ENCODE measurements at places on chromosomes 11 and 22.

DNA sequence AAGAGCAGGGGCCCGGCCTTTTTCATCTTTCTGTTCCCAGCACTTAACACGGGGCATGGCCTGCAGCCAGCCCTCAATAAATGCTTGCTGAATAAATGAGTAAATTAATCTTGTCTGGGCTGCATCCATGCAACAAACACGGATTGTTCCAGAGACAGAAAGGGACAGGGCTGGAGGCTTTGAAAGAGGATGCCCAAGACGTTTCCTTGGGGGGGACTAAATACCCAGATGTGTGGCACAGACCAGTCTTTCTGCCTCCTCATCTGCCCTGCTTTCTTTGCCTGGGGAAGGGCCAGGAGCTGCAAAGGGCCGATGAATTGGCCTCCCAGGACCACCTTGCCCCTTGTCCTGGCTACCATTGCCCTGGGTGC lies 40.4 kb downstream of the SHISAL1 start:
- no peak for DNase-seq

DNA sequence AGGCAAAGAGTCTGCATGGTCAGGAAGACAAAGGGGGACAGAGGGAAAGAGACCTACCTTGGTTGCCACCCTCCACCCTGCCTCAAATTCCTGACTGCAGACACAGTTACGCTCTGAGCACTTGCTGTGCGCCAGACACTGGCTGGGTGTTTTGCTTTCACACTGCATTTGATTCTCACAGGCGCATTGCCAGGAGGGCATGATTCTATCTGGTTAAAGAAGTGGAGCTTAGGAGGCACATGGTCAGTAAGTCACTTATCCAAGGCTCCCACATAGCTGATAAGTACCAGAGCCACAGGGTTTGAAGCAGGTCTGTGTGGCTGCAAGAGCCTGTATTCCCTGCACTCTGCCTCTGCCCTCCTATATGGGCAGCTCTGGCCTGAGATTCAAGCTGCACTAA lies 103.9 kb downstream of the TIMP3 start:
- DNase-seq: no peak

- DNase-seq: no peak
Measured at GRCh38 chr22:37640591-37641560, 1.4 kb downstream of the SH3BP1 start.

GRCh38 chr11:46364056-46364455 lies 16.8 kb downstream of the DGKZ start:
- no peak for DNase-seq

- no peak for DNase-seq
Measured at GRCh38 chr11:19808076-19808911, 95.7 kb downstream of the NAV2 start.

GRCh38 chr11:91906871-91907624 lies 317.6 kb upstream of the FAT3 start:
- DNase-seq: no peak

- DNase-seq: no peak
Measured at GRCh38 chr11:8372641-8373381, 109.1 kb upstream of the LMO1 start.

DNA sequence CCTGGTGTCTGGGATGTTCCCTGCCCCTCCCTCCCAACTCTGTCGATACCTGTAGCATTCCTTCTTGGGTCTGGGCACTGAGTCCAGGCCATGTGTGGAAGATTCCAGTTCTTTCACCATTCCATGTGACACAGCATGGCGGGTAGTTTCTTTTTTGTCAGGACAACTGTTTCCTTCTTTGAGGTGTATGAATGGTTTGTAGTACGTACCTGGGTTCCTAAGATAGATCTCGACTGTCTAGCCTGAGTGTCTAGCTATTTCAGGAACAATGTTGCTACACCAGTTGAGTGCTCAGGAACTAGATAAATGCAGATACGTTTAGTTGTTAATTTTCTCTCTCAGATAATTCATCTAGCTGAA lies 43.3 kb downstream of the TNRC6B start:
- DNase-seq: no peak

GRCh38 chr11:78833237-78833636 lies 258.6 kb upstream of the NARS2 start:
- no peak for DNase-seq

GRCh38 chr11:66637557-66638176 lies 836 bp upstream of the RBM4 start:
- no peak for DNase-seq

DNA sequence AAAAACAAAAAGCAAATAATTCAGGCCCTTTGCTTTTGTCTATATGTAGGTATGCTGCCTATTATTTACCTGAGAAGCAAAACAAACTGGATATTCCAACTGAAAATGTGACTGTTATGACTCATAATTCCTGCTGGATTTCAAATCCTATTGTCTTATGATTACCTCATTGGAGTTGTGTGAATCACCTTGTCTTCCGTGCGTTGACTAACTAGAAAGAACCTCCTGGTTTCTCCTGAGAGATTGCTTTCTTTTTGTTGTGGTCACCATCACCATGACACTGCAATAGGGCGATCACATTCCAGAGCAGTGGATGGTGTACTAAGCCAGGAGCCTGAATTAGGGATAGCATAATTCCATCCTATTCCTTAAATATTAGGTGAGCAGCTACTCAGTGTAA lies 23.0 kb upstream of the EXPH5 start:
- no peak for DNase-seq

DNA sequence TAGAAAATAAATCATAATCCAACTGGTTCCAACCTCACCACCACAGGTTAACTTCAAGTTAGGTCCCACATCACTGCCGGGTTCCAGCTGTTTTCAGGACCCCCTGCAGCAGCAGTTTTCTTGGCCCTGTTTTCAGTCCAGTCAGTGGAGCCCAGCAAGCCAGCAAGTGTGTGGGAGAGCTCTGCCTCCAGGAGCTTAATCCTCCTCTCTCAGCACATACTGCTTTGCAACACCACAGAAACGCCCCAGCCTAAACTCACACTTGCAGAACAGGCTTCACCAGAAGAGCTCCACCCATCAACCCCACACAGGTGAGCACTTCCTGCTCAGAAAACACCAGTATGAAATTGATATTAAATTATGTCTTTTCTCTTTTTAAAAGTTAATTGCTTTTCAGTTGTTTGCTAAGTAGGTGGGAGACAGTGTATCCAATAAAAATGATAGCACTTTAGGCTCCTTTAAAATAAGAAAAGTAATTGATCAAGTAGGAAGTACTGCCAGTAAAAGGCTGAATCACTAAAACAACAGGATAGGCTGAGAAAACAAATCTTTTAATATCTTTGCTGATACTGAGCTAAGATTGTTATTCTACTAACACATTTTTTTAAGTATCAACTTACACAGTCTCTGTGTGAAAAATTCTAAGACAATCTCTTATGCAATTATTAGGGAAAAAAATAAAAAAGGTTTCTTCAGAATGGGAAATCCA lies 81.5 kb upstream of the TP53AIP1 start:
- no peak for DNase-seq

- no peak for DNase-seq
Measured at GRCh38 chr22:37697538-37697835, 639 bp downstream of the TRIOBP start.

DNA sequence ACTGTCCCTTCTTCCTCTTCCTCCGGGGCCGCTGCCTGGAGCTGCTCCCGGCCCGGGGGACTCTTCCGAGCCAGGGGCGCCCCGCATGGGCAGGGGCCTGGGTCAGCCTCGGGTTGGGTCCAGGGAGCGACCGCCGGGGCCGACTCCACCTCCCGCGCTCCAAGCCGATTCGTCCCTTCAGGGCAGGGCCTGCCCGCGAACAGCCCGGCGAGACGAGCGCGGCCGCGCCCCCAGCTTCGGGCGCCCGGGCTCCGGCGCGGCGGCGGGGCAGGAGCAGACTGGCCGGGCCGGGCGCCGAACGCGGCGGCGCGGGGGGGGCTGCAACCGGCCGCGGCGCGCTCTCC lies at the start of gene LARGE1:
LARGE1 (minus strand) TSS at position 280 of the 344 bp plus-strand sequence.
- no peak for DNase-seq

DNA sequence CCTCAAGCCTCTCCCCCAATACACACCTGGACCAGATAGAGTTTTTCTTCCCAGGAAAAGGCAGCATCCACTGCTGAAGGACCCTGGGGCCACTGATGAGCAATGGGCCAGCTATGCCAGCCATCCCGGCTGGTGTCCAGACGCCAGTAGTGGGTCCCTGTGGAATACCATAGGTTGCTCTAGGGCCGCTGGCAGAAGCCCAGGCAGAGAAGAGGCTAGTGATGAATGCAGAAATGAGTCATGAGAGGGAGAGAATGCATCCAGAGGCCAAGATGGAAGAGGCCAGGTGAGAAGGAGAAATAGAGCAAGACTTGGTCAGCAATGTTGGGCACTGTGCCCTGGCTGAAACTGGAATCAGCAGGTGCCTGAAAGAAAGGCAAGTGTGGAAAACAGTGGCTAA lies 8.9 kb downstream of the HPX start:
- DNase-seq: no peak

DNA sequence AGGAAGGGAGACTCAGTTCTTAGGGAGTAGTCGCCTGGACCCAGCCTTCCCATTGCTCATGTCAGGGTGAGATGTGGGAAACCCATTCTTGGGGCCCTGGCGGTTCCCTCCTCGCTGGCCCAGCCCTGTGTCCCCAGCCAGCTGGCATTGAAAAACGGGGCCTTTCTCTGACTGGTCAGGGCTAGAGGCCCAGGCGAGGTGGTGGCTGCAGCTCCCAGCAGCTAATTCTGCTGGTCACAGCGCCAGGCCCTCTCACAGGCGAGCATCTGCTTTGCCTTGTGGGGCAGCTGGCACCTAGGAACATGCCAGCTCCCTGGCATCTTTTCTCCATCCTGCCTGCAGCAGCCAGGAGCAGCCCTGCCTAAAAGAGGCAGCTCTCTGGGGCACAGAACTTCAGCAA lies 20.1 kb downstream of the TSPAN18 start:
- no peak for DNase-seq

GRCh38 chr11:19392847-19393518 lies 152.2 kb upstream of the E2F8 start:
- DNase-seq: no peak

DNA sequence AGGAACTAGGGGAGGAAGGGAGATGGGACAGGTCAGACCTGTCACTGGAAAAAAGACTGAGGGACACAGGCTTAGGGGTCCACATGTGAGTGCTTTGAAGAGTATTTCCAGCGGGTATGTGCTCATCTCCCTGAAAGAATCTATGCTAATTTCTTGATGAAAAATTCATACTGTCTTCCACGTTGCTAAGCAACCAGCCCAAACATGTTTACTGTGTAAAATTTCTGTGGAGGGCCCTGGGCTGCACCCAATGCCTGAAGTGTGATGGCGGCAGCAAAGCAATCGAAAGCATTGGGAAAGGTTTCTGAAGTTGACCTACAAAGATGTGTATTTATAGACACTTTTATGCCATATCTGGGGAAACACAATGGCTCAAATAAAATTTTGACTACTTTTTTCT lies 7.4 kb downstream of the SYT13 start:
- no peak for DNase-seq

DNA sequence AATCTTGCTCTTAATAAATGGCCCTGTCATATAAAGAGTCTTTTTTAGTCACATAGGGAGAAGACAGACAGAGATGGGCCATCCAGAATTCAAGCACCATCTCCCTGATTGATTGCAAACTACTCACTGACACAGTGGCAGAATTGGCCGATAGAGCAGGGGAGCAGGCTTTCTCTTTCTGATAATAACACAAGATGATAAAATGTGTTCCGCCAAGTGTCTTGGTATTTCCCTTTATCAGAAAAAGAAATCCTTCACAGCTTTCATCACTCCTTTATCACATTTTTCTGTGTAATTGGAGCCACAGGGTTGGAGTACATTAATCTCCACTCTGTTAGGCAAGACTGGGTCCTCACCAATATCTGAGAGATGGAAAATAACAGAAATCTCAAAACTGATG lies 406.0 kb downstream of the TMEM135 start:
- no peak for DNase-seq

- DNase-seq: no peak
Measured at GRCh38 chr11:120400564-120401364, 64.6 kb downstream of the ARHGEF12 start.

DNA sequence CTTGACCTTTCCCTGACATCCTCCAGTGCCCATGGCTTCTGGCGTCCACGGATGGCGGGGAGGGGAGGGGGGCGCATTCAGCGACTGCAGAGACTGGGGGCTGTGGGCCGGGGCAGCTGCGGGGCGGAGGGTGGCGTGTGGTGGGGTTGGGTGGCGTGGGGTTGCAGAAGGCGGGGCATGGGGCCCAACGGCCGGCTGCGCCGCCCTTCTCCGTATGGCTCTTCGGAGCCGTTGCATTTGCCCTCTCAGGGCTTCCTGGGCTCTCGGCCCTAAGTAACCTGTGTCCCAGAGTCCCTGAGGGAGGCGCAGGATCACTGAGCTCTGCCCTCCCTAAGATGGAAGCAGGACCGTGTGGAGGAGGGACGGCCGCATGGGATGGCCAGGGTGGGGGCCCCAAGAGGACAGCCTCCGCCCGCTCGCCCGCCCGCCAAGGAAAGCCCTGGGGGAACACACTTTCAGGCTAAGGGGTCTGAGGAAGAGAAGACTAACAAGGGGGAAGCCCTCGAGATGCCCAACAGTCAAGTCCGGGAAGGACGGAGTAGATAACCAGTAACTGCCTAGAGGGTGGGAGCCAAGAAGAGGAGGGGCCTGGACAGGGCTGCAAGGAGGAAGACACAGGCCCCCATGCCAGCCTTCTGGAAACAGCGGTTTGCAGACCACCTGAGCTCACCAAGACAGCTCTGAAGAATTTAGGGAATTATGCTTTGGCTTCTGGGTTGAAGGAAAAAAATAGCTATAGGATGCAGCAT lies 9.2 kb upstream of the AIFM3 start:
- no peak for DNase-seq

DNA sequence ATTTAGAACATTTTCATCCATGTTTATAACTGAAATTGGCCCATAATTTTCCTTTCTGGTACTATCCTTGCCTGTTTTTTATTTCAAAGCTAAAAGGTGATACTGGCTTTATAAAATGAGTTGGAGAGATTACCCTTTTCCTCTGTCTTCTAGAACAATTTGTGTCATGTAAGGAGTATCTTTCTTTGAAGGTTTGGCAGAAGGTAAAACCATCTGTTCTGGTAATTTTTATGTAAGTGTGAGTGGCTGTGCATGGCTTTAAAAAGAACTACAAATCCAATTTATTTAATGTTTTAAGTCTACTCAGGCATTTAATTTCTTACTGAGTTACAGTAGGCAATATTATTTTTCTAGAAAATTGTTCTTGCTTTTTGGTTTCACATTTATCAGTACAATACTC lies 7.7 kb upstream of the MRGPRD start:
- DNase-seq: no peak

GRCh38 chr11:70421123-70421522 lies 22.8 kb downstream of the CTTN start:
- no peak for DNase-seq
